KBM-7 (cell line): ENCODE measurements at places on chromosomes 7 and 10.
A peak's percentile ranks its signal among the peaks of the same experiment; 100 is the strongest.

GRCh38 chr7:69218576-69218975, 379.7 kb upstream of the AUTS2 start:
- no peak for DNase-seq

DNA sequence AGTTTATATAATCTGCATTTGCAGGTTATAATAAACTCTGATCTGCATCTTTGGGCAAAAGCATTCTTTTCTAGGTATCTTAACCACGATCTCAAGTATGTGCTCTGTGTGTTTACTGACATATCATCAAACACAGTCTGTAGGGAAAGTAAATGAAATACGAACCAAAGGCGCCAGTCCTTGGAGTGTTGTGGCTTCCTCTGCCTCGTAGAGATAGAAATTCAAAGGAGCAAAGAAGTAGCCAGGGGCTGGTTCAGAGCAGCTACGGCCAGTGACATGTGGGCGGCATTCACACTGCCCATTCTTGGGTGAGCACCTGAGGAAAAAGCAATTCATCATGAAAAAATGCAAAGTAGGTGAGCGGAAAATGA, 38.7 kb downstream of the LAMB4 start:
- no peak for DNase-seq

DNA sequence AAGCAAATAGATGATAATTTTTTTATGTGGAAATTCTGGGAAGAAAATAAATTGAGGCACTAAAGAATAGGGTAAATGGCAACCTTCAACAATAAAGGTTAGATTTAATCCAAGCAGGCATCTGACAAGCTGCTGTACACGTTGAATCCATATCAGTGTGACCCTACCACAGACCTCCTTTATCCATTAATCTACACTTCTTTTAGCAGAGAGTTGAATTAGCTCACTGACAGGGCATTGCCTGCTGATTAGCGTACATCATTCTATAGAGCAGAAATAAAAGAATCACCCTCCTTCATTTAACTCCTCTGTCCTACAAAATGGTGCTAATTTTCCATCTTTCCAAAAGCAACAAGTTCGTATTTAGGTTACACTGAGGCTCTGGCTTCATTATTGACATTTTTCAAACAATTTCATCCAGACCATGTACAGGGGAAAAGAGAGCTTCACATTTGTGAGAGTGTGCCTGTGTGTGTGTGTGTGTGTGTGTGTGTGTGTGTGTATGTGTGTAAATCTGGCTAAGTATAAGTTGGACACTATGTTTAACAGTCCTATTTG, 356.0 kb downstream of the TFEC start:
- DNase-seq, result no peak

GRCh38 chr10:3805791-3806461, 20.9 kb upstream of the KLF6 start:
- peak; percentile 62 for DNase-seq

GRCh38 chr7:101562531-101563197, 66.4 kb downstream of the MYL10 start:
- no peak for DNase-seq

- DNase-seq, result peak; percentile 1
Measured at GRCh38 chr7:54477083-54477482, 65.1 kb upstream of the VSTM2A start.

DNA sequence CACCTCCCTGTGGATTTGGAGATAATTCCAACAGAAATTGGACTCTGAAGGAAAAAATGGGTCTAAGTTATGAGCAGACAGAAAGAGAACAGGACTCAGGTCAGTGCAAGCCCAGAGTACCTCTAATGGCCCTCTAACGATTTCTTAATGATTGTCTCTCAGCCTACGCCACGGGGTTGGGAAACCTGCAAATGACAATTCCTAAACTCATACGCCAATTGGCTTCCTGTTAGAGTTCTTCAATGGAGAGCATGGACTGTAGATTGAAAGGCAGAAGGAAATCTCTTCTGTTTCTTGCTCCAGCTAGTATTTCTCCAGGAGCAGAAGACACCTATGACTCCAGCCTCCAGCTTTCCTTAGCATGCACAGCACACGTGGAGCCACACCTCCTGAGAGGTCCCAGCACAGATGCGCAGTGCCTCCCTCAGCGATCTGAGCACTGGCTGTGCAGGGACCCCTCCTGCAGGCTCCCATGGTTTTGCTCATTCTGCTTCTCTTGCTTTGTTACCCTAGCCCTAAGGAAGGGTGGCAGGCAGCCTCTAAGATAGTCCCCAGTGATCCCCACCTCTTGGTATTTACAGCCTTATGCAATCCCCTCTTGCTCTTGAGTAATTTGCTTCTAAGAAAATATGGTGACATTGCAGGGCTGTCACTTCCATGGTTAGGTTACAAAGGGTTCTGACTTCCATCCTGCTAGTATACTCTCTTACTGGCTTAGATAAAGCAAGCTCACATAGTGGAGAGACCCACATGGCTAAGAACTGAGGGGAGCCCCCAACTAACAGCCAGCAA, 30.1 kb downstream of the DENND11 start:
- DNase-seq, result no peak

DNA sequence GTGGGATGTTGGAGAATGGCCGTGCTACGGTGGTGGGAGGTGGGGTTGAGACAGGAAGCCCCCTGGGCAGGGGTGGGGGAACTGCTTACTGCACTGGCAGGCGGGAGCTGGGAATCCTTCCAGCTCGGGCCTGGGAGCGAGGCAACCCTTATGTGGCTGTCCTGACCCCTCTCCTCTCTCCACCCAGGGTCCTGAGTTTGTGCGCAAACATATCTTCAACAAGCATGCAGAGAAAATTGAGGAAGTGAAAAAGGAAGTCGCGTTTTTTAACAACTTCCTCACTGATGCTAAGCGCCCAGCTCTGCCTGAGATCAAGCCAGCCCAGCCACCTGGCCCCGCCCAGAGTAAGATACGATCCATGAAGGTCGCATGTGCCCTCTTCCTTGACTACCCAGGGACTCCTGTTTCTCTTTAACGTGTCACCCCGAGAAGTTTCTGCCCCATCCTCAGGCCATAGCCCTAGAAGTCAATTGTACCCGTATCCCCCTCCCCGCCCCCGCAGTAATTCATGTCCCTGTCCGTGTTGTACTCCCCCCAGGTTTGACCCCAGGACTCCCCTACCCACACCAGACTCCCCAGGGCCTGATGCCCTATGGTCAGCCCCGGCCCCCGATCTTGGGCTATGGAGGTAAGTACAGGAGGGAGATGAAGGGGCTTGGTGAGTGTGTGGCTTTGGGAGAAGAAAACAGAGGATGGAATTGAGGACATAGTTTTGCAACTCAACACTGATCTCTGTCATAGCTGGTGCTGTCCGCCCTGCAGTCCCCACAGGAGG, 1.8 kb downstream of the UFSP1 start:
- DNase-seq, result peak; percentile 94

DNA sequence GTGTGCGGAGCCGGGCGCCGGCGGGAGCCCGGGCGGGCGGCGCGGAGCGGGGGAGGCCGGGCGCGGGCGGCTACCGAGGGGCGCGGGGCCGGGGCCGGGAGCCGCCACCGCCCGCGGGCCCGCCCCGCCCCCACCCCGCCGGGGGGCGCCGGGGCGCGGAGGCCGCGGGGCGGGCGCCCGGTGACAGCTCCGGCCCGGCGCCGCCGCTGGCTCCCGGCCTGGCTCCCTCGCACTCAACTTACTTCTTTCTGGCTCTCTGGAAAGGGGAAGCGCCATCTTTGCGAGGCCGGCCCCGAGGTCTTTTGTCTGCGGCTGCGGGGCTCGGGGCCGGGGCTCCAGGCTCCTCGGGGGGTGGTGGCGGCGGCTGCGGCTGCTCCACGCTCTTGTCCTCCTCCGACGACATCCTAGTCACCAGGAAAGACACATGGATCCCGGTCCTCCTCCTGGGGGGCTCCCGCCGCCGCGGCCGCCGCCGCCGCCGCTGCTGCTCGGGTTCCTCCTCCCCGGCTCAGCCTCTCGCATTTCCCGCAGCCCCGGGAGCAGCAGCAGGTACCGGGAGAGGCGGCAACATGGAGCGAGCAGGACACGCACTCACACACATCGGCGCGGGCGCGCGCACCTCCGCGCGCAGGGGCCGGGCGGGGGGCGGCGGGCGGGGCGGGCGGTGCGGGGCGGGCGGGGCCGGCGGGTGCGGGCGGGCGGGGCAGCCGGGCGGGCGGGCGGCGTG, at the start of gene KMT2C:
Gene KMT2C (minus strand): TSS at position 620 of the 727 bp plus-strand sequence. CDS start 217 bp downstream, at position 403.
- peak; percentile 57 for DNase-seq
